ENCODE measurements at places on chromosomes 2 and 18.

- DNase-seq, result no peak
Measured at GRCh38 chr2:231545105-231545902, 15.1 kb upstream of the NMUR1 start.

DNA sequence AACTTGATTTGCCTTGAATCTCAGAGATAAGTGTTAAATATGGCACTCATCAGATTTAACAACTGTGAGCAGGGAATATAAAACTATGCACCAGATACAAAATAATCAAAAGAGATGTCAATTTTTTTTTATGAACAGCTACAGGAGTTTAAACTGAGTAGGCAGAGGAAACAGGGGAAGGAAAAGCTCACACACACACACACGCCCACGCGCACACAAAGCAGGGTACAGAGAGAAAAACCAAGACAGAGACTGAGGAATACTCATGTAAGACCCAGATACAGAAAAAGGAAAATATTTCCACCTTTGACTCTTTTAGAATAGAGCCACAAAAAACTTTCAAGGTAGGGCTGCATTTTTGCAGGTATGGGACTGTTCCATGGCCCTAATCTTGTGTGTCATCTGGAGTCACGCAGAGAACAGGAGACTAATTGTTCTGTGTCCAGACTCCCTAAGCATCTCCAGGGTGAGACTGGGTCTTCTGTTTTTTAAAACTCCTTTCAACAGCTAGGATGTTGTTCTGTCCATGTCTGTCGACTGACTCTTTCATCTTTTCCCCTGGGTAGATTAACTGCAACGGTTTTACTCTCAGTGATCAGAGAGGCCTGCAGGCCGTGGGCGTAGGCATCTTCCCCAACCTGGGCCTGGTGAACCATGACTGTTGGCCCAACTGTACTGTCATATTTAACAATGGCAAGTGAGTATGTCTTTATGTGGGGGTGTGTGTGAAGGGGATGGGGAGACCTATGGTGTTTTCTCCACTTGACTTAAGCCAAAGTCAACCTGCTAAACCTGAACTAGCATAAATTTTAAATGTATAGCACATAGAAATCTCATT, 23.0 kb downstream of the SMYD1 start:
- DNase-seq, result no peak

DNA sequence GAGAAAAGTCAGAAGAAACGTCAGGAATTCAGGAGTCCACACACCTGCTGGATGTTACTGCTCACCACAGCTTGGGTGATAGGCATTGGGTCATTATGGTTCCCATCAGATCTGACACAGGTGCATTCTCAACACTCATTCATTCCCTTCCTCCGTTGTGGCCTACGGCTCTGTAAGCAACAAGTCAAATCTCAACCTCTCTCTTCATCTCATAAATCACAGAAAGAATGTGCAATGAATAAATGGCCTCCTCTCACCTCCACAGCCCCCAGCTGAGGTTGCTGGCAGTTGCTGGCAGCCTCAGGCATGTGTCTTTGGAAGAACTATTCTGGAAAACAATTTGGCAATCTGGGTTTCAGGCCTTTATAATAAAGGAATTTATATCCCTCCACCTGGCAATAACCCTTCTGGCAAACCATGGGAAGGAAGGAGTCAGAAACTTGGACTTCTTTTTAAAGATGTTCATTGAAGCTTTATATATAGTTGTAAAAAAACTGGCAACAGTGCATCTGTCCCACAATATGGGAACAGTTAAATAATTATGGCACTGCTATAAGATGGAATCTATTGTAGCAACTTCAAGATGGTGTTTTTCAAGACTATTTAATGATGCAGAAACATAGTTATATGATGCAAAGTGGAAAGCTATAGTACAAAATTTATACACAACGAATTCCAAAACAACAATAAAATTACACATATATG, 175.4 kb downstream of the ANAPC1 start:
- DNase-seq, result no peak

DNA sequence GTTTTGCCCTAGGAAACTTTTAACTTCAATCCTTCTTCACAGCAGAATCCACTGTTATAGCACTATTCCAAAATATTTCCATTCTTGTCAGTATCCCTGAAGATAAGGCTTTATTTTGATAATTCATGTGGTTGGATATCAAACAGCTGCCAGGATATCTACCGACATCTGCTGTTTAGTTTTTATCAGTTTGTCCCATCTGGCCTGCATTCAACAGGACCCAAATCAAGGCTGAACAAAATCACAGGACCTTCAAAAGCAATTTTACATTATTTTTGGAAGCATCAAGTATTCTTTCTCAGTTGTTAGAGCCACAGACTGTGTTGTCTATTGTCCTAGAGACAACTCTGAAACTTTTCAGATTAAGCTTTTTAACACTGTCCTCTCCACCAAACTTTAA, 429.0 kb upstream of the PIK3C3 start:
- no peak for DNase-seq

DNA sequence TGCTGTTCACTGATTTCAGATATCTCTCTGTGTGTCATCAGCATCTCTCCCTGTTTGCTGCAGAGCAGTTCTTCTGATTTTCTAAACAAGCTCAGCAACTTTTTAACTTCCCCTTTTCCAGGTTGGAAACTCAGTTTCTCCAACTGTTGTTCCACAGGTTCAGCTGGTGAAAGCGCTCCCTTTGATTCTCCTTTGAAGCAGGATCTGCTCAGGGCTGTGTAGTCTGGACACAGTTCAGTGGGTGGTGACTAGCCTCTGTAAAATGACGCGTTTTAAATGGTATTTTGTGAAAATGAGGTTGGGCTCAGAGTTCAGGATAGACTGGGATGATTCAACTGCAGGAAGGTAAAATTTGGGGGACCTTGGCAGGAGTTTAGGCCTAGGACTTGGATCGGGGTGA, 106.3 kb downstream of the TRIM43 start:
- no peak for DNase-seq

- DNase-seq, result no peak
Measured at GRCh38 chr2:215280326-215280725, 31.5 kb upstream of the ATIC start.

- no peak for DNase-seq
Measured at GRCh38 chr2:177692042-177692782, 299.6 kb downstream of the AGPS start.

- no peak for DNase-seq
Measured at GRCh38 chr2:147619808-147620207, 225.0 kb upstream of the ACVR2A start.

GRCh38 chr2:12665334-12665733, 51.4 kb upstream of the TRIB2 start:
- no peak for DNase-seq

- DNase-seq, result no peak
Measured at GRCh38 chr2:26685341-26685740, 7.2 kb upstream of the KCNK3 start.
